Activated T-cell treated with anti-CD3 and anti-CD28 coated beads, Interleukin-2, amount 50 U/mL, for 72 hours (primary cell): ENCODE measurements at places on chromosomes 4 and X. TPM values are rescaled to one million over a fixed set of nuclear protein-coding genes. Genes with fewer than 3 reads are reported as not detected.

The CABS1 gene
- not detected for total RNA-seq

The RBM10 gene
- 82.4 TPM for total RNA-seq

The OPHN1 gene
- total RNA-seq: 0.12 TPM

GRCh38 chr4:98630737-98631454, 27.5 kb downstream of the TSPAN5 start:
- H3K27me3 ChIP-seq: no peaks in the 10 kb centered on the region
- H3K4me3 ChIP-seq: no peak overlapping the region
- no peak for DNase-seq
